Right ventricle myocardium inferior (tissue), 1 donor: ENCODE measurements at places on chromosomes 3 and 15. TPM values are rescaled to one million over a fixed set of nuclear protein-coding genes. Genes with fewer than 3 reads are reported as not detected.

GRCh38 chr3:124250053-124250452 is 258.1 kb upstream of the ROPN1 start:
- DNase-seq: no peak

GRCh38 chr3:129602309-129602708 is 4.2 kb downstream of the PLXND1 start:
- no peak for DNase-seq

DNA sequence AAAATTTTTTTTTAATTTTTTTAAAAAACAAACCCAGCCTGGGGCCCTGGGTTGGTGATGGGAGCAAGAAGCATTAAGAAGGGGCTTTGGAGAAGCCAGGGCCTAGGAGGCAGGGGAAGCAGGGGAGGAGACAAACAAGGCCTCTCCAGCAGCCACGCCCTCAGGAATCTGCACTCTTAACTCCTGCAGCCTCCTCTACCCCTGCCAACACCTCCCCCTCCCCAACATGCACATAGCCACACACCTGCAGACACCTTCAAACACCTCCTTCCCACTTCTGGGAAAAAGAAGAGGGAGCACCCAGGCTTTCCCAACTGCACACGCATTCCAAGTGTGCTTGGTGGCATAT is 2.7 kb upstream of the DCAF1 start:
- DNase-seq: no peak

DNA sequence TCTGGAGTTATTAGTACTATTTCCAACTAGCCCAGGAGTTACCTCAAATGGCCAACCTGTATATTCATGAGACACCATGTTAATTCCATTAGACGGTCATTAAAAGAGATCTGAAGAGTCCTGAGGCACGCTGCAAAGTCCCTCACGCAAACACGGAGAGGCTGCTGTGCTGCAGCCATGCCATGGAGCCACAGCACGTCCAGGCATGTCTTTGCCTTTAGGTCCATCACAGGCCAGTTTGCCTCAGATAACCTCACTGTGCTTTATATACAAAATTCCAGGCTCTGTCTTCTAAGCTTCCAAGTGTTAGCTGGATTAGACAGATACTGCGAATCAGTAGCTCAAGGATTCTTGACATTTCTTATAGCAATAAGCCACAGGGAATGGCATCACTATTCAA is 9.8 kb upstream of the PLAAT1 start:
- DNase-seq: no peak

DNA sequence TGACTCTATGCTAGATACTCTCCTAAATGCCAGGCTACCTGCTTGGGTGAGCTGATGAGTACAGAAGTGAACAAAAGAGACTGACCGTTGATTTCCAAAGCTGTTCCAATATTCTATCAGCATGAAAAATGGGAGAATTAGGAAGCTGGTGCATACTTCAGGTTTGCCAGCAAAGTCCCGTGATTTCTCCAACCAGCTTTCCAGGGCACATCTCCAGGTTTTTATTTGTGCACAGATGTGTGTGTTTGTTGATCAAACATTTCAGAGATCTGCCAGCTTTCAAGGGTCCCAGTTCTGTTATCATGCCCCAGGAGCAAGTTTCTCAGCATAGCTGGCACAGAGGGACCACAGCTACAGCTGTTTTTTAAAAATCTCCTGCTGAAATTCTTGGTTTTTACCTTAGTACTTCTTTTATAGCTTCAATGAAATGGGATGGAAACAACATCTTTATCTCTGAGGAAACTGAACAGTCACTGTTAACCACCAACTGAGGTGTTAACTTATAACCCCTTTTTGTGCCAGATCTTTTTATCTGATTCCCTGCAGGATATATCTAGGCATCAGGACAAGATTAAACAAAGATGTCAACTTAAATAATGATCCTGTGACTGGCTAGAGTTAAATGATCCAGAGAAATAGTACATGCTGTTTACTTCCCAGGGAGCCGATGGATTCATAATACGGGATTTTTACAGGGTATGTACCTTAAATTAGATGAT is 380.8 kb downstream of the GRM7 start:
- DNase-seq: no peak

- DNase-seq: no peak
These were observed 152.9 kb downstream of the MECOM start for GRCh38 chr3:169510693-169511010.

- DNase-seq: no peak
These were observed 1.9 kb downstream of the TNIK start for GRCh38 chr3:171458071-171458863.

DNA sequence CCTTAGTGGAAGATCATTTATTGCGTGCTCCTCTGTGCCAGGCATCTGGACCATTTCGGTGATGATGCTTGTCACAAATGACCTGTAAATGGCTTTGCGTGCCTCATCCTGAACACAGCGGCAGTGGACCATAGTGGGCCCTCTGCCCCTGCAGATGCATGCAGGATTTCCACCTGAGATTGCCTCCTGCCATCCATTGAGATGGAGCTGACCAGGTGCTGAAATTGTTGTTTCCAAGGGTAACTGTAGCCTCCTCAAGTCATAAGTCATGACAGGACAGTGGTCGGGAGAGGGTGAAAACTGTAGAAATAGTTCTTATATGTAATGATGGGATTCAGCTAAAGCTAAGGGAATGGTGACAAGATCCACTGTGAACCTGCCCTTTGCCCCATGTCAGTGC is 35.5 kb downstream of the CLSTN2 start:
- DNase-seq: no peak

DNA sequence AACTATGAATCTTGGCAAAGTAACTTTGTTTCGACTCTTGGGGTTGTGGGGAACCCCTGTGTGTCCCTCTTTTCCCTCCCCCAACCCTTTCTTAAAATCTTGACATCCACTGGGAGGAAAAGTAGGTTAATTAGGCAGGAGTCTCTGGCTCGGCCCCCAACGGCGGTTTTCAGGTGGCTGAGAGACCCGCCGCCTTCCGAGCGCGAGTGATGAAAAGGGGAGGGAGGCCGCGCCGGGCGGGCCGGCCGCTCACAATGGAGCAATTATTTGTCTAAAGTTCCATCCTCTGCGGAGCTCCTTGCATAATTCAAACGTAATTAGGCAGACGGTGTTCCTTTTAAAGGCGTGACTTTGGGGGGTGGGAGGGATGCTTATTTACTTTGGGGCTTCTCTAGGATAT is 51.7 kb downstream of the ZIC4 start:
- no peak for DNase-seq

DNA sequence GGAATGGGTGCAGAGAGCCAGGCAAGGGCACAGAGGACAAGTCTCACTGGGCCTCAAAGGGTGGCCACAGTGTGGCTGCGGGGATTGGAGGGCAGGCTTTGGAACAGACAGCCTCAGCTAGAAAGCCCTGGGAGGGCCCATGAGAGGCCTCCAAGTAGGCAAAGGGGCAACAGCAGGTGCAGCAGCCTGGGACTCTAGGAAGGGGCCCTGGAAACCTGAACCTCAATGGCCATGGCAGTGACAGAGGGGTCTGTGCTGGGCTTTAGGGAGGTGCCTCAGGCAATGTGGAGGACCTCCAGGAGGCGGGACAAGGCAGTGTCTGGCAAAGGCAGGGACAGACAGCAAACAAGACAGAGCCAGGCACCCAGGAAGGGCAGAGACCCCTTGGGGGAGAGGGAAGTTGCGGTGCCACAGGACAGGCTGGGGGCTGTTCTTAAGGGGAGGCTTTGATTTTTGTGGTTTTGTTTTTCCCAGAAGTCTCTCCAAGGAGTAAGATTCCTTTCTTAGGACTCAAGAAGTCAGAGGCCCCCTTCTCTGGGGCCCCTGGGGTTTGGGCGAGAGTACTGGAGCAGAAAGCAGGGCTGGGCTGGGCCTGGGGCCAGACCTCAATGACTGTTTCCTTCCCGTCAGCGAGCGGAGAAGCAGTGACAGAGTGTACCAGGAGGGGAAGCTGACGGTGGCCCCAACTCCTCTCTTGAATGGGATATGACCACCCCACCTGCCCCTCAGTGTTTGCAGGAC is 9.7 kb downstream of the STOML1 start:
- peak; percentile 91 for DNase-seq

GRCh38 chr15:67193223-67193990 is 61.1 kb downstream of the AAGAB start:
- DNase-seq: no peak

DNA sequence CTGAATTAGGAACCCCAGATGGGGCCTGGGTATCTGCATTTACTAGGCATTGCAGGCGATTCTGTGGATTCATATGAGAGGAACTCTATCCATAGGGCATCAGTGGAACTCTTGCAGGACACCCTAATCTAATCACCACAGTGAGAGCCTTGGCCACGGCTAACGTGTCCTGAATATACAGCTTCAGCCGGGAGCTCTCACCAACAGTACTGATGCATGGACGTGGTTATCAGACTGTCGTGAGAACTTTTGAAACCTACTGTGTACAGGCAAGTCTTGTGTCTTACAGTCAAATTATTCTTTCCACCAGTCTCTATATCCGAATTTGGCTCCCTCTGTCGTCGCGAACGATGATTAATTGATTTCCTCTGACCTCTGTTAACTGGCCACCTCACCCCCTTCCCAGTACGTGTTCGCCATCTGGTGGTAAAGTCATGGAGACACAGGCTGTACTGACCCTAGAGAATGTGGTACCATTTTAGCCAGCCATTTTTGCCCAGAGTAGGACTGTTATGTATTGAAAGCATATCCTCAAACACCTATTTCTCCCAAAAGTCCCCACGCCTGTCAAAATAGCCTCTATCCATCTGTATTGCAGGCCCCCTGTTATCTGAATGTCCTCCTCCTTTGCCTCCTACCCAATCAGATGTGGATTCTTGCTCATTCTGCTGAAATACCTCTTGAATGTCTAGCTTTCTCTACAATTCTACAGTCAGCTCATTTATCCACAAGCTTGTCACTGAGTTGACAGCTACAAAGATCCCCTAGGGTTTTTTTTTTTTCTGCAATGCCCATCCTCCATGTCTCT is 39.7 kb downstream of the GLDN start:
- no peak for DNase-seq

DNA sequence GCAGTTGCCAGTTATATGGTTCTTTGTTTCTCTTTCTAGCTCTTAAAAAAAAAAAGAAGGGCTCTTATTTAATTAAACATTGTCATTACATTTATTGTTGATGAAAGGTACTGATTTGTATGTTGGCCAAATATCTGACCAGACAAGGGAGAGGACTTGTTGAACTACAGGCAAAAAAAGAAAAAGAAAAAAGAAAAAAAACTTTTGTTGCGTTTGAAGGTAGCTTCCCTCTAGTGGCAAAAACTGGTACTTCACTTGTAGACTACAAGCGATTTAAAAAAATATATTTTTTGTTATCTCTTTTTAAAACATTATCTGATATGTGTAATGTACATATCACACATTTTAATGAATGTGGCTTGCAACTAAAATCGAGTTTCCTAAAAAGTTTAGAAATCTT is 280.6 kb downstream of the ROBO2 start:
- DNase-seq: no peak

DNA sequence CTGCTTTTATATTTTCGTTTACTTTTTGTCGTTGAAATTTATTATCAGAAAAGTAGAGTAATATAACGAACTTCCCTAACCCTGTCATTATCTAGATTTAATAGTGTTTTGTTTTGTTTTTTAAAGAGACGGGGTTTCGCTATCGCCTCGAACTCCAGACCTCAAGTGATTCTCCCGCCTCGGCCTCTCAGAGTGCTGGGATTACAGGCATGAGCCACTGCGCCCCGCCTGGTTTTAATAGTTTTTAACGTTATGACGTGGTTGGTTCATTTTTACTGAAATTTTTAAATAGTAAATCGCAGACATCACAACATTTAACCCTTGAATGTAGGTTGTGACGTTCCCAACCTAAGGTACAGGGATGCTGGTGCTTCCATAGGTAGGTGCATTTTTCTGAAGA is 1.0 kb downstream of the NGRN start:
- DNase-seq: no peak

GRCh38 chr3:47083786-47084185 is 80.1 kb downstream of the SETD2 start:
- no peak for DNase-seq

- DNase-seq: no peak
These were observed 4.5 kb downstream of the NDUFB5 start for GRCh38 chr3:179608931-179609720.

- DNase-seq: peak; percentile 68
These were observed 4.9 kb upstream of the TMEM212 start for GRCh38 chr3:171838218-171838720.

Gene DAPK2
- 47.9 TPM for total RNA-seq

Gene DPPA2
- total RNA-seq: not detected

Gene WDR53
- total RNA-seq: 9.8 TPM

Gene RFC4
- total RNA-seq: 11.1 TPM

Gene TMEM89
- not detected for total RNA-seq

Gene RSRC1
- total RNA-seq: 22.9 TPM

Gene OR5K2
- not detected for total RNA-seq

Gene FRMD4B
- total RNA-seq: 16.0 TPM
